ENCODE measurements at places on chromosomes 16 and 17. TPM values are rescaled to one million over a fixed set of nuclear protein-coding genes. Genes with fewer than 3 reads are reported as not detected.

Gene PNMT
- polyA plus RNA-seq: 1.6 TPM

GRCh38 chr17:35214631-35215273 is 20.6 kb upstream of the SLC35G3 start:
- no peak for DNase-seq

DNA sequence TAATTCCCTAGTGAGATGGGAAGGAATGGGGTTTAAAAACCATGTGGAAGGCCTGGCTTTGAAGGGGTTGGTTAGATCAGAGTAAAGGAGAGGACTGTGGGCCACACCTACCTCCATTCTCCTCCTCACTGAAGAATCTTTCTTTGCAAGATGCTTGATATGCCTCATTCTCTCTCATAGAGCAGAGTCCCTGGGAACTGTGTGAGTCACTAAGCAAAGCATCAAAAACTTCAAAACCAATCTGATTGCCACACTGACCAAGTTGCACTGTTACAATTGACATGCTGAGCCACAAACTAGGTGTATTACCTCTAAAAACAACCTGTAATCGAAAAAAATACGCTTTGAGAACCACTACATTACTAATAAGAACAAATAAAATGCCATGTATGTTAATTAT is 2.0 kb downstream of the TUBD1 start:
- no peak for DNase-seq

Gene NPIPA3
- polyA plus RNA-seq: 13.9 TPM

DNA sequence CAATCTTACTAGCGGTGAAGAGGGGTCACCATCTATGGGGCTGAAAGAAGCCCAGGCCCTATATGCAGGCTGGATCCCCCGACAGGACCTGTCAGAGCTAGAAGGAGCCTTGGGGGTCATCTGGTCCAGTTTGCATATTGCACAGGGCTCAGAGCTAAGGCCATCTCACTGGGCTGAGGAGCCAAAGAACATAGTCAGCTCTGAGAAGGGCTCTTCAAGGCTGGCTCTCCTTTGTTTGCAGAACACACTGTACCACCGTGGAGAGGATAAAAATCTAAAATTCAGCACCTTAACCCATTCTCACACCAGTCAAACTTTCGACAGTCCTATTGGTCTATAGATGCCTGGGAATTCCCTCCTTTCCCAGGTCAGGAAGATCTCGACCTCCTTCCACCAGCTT is 24.2 kb downstream of the WNT3 start:
- no peak for DNase-seq

- DNase-seq: no peak
These were observed 38.0 kb downstream of the SF3B3 start for GRCh38 chr16:70561623-70562022.

Gene KIF2B
- polyA plus RNA-seq: not detected

Gene MARVELD3
- 9.4 TPM for polyA plus RNA-seq

- DNase-seq: peak; percentile 72
These were observed 7.6 kb upstream of the PHKG2 start for GRCh38 chr16:30740364-30741251.

DNA sequence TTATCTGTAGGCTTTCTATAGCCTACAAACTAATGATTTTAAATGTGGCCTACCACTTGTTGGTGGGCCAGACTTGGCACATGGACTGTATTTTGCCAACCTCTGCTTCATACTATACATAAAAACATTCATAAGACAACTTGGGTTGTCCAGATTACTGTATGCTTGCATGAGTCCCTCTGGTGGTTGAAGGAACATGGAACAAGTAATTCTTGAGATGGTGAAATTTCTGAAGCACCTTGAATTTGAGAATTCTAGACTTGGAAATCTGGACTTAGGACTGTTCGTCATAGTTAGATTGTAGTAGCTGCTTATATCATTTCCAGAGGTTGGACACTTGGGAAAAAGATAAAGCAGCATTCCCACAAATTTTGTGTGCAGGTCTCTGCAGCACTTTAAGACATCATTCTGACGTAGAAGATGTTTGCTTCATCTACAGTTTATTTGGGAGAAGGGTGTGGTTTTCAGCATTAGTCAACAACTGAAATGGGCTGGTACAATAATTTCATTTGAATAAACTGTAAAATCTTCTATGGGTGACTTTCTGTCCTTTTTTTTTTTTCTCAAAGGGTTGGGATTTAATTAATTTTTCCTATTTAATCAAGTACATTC is 31.2 kb downstream of the NFATC3 start:
- DNase-seq: no peak

Gene OTOA
- 0.13 TPM for polyA plus RNA-seq

DNA sequence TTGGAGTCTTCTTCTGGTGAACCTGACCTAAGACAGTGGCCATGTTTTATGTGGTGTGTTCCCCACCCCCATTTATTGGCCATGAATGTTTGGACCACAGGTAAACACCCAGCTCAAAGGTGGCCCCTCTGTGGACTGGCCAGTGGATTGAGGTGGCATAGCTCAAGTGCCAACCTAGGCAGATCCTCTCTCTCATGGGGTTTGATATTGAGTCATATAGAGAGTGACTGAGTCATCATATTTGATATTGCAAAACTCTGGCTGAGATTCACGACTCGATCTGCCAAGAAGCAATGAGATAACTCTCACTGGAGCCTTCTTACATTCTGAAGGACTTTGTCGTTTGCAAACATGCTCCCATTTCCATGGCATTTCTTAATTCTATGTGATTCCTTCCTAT is 10.5 kb upstream of the TEKT3 start:
- peak; percentile 70 for DNase-seq

DNA sequence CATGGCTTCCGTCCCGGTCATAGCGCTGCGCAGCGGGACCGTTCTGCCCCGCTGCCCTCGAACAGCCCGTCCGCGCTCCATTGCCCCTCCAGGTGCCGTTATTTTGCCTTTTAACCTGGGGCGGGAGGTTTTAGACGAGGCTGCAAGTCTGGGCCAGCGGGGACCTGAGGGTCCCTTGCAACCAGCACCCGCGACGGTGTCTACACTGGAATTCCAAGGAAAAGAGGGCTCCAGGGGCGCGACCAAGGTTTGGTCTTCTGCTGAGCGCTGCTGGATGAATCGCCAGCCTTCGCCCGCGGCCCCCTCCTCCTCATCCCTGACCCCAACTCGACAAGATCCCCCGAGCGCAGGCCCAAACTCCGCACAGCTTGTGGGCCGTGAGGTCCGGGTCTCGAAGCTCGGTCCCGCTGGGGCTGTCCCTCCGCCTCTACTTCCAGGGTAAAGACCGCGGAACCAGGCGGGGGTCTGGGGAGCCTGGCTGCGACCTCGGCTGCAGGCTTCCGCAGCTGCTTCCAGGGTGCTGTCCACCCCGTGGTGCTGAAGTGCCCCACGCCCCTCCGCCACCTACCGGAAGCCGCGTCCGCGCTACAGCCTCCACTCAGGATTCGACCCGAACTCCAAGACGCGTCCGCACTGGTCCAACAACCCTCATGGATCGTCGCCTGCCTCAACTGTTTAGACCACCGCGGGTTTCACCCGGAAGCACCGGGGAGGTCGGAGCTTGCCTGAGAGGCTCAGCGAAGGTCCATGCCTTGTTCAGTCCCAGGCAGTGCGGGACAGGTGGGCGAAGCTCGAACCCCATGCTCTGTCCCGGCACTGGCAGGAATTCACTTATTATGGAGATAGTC is 10.1 kb upstream of the CA4 start:
- peak; percentile 64 for DNase-seq

Gene TBC1D3C
- not detected for polyA plus RNA-seq

- no peak for DNase-seq
These were observed 10.2 kb downstream of the FOXF1 start for GRCh38 chr16:86520317-86521210.

- no peak for DNase-seq
These were observed 100.5 kb upstream of the SHISA6 start for GRCh38 chr17:11140501-11140900.

- no peak for DNase-seq
These were observed 1329.5 kb upstream of the CDH8 start for GRCh38 chr16:63365649-63366304.

DNA sequence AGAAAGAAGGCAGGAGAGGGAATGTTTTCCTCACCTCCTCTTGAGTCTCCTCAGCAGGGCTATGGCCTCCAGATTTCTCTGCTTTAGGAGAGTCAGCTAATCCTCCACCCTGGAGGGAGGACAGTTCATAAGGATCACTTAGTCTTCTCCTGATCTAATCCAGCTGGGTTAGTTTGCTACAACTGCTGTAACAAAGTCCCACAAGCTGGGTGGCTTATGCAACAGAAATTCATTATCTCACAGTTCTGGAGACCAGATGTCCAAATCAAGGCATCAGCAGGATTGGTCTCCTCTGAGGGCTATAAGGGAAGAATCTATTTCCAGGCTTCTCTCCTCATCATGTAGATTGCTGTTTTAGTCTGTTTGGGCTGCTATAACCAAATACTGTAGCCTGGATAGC is 40.6 kb upstream of the XYLT1 start:
- DNase-seq: peak; percentile 14

Gene SETD1A
- polyA plus RNA-seq: 13.0 TPM

GRCh38 chr16:12425134-12425941 is 378.3 kb downstream of the CPPED1 start:
- no peak for DNase-seq

- DNase-seq: no peak
These were observed 53.9 kb upstream of the ACSF3 start for GRCh38 chr16:89039756-89040155.

DNA sequence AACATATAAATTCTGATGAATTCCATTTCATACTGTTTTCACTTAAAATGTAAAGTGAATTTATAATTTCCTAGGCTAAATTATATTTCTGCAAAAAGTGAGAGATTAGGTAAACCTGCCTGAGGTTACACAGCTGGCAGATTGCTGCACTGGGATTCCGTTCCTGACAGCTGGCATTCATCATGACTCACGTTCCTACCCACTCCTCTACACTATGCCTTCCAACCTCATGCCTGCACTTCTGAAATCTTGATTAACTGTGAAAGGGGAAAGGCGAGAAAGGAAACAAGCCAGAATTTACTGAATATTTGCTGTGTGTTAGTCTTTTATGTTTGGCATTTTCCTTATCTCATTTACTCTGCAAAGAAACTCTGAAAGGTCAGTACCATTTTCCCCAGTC is 73.3 kb upstream of the MON1B start:
- no peak for DNase-seq

- DNase-seq: peak; percentile 67
These were observed 31.3 kb downstream of the ZCCHC14 start for GRCh38 chr16:87461466-87461991.

DNA sequence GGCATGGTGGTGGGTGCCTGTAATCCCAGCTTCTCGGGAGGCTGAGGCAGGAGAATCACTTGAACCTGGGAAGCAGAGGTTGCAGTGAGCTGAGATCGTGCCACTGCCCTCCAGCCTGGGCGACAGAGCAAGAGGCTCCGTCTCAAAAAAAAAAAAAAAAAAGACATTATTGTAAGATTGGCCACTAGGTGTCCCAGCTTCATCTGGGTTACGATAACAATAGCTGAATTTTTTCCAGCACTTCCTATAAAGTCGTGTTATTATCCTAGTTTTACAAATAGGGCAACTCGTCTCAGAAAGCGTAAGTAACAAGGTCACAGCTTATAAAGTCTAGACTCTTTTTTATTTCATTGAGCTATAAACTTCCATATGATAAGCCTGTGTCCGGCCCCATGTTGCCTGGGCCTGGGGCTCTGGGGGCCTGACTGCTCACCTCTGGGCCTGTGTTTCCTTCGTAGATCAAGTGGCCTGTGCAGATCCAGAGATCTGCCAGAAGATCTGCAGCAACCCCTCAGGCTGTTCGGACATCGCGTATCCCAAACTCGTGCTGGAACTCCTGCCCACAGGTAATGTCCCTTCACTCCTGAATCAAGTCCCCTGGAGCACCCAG is 60.5 kb downstream of the SLC5A11 start:
- DNase-seq: no peak

- no peak for DNase-seq
These were observed 30.5 kb downstream of the ETV4 start for GRCh38 chr17:43515656-43516055.

Gene KRT25
- polyA plus RNA-seq: not detected

Gene KRT40
- polyA plus RNA-seq: not detected
